ENCODE measurements at places on chromosomes 16 and 17. TPM values are rescaled to one million over a fixed set of nuclear protein-coding genes. Genes with fewer than 3 reads are reported as not detected.
A peak's percentile ranks its signal among the peaks of the same experiment; 100 is the strongest.

MT1M gene
- total RNA-seq = not detected

CDH16 gene
- total RNA-seq = not detected

DNA sequence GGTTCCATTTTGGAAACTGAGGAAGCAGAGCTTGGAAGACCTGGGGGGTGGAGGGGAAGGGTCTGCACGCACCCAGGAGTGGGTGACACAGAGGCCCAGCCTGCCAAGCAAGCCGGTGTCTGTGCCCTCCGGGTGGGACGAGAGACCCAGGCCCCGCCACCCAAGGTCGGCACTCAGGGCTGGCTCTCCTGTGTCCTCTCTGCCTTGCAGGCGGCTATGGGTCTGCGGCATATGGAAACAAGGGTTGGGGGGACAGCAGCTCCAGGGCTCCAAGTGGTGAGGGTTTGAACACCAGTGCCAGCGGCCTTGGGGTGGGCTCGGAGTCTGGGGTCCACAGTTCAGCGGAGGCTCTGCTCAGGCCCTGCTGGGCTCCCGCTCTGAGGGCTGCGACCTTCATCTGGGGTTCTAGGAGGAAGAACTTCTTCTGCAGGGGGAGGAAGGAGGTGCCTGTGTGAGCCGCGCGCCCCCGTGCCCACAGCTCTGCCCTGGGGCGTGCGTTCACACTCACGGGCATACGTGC, 4.6 kb upstream of the CD7 start:
- DNase-seq = no peak
- H3K36me3 ChIP-seq = no peaks in the 10 kb centered on the region
- no peak overlapping the region for H3K4me3 ChIP-seq
- H3K27ac ChIP-seq = peak overlapping the region; percentile 67
- no peaks in the 10 kb centered on the region for H3K27me3 ChIP-seq

DNA sequence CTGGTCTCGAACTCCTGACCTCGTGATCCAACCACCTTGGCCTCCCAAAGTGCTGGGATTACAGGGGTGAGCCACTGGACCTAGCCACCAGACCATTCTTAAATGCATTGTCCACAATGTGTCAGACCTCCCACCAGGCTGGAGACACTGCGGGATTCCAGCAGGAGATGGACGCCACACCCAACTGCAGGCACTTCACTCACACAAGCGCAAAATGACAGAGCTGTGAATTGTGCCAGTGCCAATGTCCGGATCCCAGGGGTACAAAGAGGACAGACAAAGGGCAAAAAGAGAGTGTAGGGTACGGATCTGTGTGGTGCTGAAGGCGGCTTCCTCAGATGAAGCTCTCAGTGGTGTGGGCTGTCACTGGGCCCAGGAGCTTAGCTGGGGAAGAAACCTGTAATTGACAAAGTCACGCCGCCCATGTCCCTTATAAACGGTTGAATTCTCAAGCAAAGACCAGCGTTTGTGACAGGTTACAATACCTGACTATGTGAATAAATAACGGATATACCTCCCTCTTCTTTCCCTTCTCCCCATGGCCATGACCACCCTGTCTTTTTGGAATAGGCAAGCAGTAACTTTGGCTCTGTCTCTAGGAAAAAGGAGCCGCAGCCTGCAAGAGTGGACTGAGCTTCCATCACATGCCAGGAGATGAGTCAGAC, 40.0 kb downstream of the HS3ST3A1 start:
- H3K27ac ChIP-seq = no peak overlapping the region
- DNase-seq = no peak
- no peaks in the 10 kb centered on the region for H3K4me1 ChIP-seq

CEP112 gene
- 2.3 TPM for total RNA-seq

GRCh38 chr17:8700546-8700945, 44.1 kb downstream of the CCDC42 start:
- no peaks in the 10 kb centered on the region for H3K27me3 ChIP-seq
- H3K4me3 ChIP-seq = no peak overlapping the region
- H3K4me1 ChIP-seq = no peaks in the 10 kb centered on the region
- H3K27ac ChIP-seq = no peak overlapping the region
- H3K36me3 ChIP-seq = no peaks in the 10 kb centered on the region

MYH1 gene
- total RNA-seq = not detected

- DNase-seq = no peak
- H3K36me3 ChIP-seq = no peaks in the 10 kb centered on the region
- no peak overlapping the region for H3K4me3 ChIP-seq
Measured at GRCh38 chr16:49466529-49466831, 92.9 kb downstream of the C16orf78 start.

- H3K4me3 ChIP-seq = peak overlapping the region; percentile 76
- H3K27ac ChIP-seq = peak overlapping the region; percentile 99
- peaks cover 14% of the 10 kb centered on the region for H3K36me3 ChIP-seq
- H3K27me3 ChIP-seq = no peaks in the 10 kb centered on the region
- no peak for DNase-seq
- peaks cover 15% of the 10 kb centered on the region for H3K4me1 ChIP-seq
Measured at GRCh38 chr17:75288359-75288758, 874 bp downstream of the SLC25A19 start.
